Smooth muscle cell of the coronary artery (primary cell): ENCODE measurements at places on chromosomes 4 and X. TPM values are rescaled to one million over a fixed set of nuclear protein-coding genes. Genes with fewer than 3 reads are reported as not detected.

HSD17B13 gene
- 0.08 and 0.12 TPM in 2 replicates for total RNA-seq

PABPC5 gene
- total RNA-seq, result 0.82 and 1.2 TPM in 2 replicates

TCEAL3 gene
- total RNA-seq, result 24.3 and 27.8 TPM in 2 replicates

REELD1 gene
- not detected in 2 replicates for total RNA-seq

SPANXC gene
- not detected in 2 replicates for total RNA-seq

MAGEB17 gene
- not detected in 2 replicates for total RNA-seq

SSR4 gene
- total RNA-seq, result 188 and 219 TPM in 2 replicates
